ENCODE measurements at places on chromosomes 16 and 17.
A peak's percentile ranks its signal among the peaks of the same experiment; 100 is the strongest.

DNA sequence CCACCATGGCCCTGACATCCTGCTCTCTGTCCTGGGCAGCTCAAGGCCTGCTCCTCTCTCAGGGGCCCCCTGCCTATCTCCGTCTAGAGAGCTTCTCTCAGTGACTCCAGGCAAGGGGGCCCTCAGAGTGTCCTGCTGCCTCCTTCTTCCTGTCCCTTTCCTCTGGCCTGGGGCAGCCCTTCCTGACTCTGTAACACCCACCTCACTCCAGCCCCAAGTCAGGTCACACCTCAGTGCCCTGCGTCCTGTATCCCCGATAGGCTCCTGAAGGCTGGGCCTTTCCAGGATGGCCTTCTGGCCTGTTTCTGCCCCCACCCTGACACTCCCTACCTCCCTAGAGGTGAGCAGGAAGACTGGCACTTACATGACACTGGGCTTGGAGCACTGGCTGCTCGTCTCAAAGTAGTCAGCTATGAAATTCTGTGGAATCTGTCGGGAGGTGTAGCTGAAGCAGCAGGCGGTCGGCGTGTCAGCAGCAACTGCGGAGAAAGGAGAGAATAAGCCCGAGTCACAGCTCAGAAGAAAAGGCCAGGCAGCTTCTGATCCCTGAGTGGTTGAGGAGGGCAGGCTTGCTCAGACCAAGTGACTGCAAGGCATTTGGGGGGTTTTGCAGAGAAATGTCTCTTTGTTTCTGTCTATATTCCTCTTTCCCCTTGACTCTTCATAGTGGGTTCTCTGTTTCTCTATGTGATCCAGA lies 976 bp downstream of the CCL3L1 start:
- no peak for ATAC-seq

DNA sequence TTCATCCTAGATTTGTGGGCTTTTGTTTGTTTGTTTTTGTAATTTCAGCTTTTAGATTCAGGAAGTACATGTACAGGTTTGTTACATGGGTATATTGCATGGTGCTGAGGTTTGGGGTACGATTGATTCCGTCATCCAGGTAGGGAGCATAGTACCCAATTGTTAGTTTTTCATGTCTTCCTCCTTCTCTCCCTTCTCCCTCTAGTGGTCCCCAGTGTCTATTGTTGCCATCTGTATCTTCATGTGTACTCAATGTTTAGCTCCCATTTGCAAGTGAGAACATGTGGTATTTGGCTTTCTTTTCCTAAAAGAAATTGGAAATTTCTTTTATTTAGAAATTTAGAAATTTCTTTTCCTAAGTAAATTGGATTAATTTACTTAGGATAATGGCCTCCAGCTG lies 37.1 kb upstream of the BCAS3 start:
- no peak for ATAC-seq

DNA sequence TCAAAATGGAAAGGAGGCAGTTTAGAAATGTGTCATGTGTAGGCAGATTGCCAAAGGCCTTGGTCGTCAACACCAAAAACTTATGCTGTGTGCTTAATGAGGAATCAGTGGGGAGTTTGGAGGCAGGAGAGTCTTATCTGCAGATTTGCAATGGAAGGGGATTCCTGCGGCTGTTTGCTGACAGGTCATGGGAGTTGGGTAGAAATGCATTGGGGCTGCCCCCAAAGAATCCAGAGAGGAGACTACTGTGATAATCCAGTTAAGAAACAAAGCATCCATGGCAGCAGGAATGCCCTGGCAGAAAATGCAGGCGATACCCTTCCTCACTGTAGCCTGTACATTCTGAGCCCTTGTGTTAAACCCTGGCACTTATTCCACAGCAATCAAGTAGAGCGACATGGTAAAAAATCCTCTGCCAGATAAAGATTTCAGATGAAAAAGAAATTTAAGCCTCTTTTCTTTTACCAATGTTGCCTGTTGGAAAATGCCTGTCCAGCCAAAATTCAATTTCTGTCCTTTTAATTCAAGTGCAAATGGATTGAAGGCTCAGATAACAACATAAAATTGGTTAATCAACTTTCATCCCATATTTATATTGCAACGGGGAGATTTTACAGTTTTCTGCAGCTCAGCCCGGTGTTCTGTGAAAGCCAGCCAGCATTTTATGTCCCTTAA lies 491.0 kb upstream of the CDH5 start:
- ATAC-seq: no peak

DNA sequence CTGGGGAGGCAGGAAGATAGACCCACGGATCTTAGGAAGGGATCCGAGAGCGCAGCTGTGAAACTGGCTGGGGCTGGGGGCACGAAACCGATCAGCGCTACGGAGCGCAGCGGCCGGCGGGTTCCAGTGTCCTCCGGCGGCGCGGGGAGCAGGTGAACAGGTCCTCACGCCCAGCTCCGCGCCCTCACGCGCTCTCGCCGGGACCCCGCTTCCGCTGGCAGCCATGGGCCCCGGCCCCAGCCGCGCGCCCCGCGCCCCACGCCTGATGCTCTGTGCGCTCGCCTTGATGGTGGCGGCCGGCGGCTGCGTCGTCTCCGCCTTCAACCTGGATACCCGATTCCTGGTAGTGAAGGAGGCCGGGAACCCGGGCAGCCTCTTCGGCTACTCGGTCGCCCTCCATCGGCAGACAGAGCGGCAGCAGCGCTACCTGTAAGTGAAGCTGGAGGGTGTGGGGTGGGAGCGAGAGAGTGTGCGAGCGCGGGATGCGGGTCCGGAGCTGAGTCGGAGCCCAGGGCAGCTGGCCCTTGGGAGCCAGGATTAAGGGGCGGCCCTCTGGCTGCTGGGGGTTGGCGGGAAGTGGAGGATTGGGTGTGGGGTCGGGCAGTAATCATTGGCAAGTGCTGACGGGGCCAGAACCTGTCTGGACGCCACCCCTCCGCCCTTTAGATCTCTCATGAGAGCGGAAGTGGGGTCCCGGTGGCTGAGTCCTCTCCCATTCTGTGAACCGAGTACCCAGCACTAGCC lies 479 bp downstream of the ITGA3 start:
- peak; percentile 72 for ATAC-seq

- ATAC-seq: no peak
Measured at GRCh38 chr17:50763716-50764475, 3.4 kb downstream of the ANKRD40CL start.

Data from motor neuron (in vitro differentiated cells).